ENCODE measurements at places on chromosomes 5 and 9. TPM values are rescaled to one million over a fixed set of nuclear protein-coding genes. Genes with fewer than 3 reads are reported as not detected.

IFNA2 gene
- not detected for total RNA-seq

CYSRT1 gene
- total RNA-seq, result under 0.01 TPM

DMRT3 gene
- not detected for total RNA-seq

NPM1 gene
- 1,642 TPM for total RNA-seq

ZNF484 gene
- 17.5 TPM for total RNA-seq

KLF9 gene
- total RNA-seq, result 52.7 TPM

STC2 gene
- 449 TPM for total RNA-seq

FBP2 gene
- not detected for total RNA-seq

TRIM52 gene
- 6.8 TPM for total RNA-seq

AJM1 gene
- 6.8 TPM for total RNA-seq

PDE8B gene
- 0.56 TPM for total RNA-seq

VPS13A gene
- 17.3 TPM for total RNA-seq

ANKRD31 gene
- 0.19 TPM for total RNA-seq

EMB gene
- total RNA-seq, result 15.9 TPM

PCDHB2 gene
- total RNA-seq, result 6.5 TPM

RASEF gene
- under 0.01 TPM for total RNA-seq

PTPN3 gene
- 2.3 TPM for total RNA-seq

NR6A1 gene
- total RNA-seq, result 0.19 TPM

N4BP3 gene
- total RNA-seq, result 0.85 TPM

FRMD3 gene
- total RNA-seq, result 11.1 TPM

PHYKPL gene
- 47.9 TPM for total RNA-seq

C7 gene
- 0.96 TPM for total RNA-seq

OR1L8 gene
- total RNA-seq, result not detected

ACSL6 gene
- total RNA-seq, result under 0.01 TPM

DDX4 gene
- total RNA-seq, result 0.28 TPM

F2R gene
- total RNA-seq, result 260 TPM

CCNB1 gene
- total RNA-seq, result 40.9 TPM

KCNV2 gene
- total RNA-seq, result not detected

CTSL gene
- 388 TPM for total RNA-seq

MARVELD2 gene
- total RNA-seq, result 0.38 TPM

DDX41 gene
- total RNA-seq, result 124 TPM

BARHL1 gene
- not detected for total RNA-seq

OTP gene
- total RNA-seq, result not detected

CDC14B gene
- 31.0 TPM for total RNA-seq

CNTNAP3B gene
- 18.9 TPM for total RNA-seq

ANGPTL2 gene
- total RNA-seq, result 5.9 TPM

SPATA31D4 gene
- not detected for total RNA-seq

Measured in regular cardiac myocyte (primary cell).